CD4-positive, alpha-beta T cell treated with Interleukin-4 for 1 hour (primary cell): ENCODE measurements at places on chromosomes 3 and 15.
A peak's percentile ranks its signal among the peaks of the same experiment; 100 is the strongest.

- no peak for DNase-seq
Measured at GRCh38 chr15:27671819-27672437, 427.2 kb downstream of the OCA2 start.

GRCh38 chr3:14884665-14885064 is 62.7 kb upstream of the NR2C2 start:
- DNase-seq: no peak

- DNase-seq: no peak
Measured at GRCh38 chr3:99700631-99701268, 62.4 kb downstream of the COL8A1 start.

DNA sequence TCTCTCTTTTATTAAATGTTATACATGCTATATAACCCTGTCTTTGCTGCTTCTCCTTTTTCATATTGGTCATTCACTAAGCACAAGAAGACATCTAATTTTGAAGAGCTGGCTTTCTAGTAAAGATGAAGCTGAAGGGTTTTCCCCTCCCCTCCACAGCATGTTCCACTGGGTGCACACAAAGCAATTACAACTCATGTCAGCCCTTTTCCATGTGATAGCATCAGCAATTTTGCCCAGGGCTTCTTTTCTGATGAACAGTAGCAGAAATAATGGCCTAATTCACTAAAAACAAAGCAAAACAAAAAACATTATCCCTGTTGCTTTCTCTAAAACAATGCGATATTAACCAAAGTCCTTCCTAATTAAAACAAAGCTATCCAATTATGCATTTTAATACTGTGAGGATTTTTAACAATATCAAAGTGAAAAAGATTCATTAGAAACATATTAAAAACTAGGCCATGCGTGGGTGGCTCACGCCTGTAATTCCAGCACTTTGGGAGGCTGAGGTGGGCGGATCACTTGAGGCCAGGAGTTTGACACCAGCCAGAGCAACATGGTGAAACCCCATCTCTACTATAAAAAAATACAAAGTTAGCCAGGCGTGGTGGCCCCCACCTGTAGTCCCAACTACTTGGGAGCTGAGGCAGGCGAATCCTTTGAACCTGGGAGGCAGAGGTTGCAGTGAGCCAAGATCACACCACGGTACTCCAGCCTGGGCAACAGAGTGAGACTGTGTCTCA is 12.2 kb upstream of the PIK3R4 start:
- no peak for DNase-seq

DNA sequence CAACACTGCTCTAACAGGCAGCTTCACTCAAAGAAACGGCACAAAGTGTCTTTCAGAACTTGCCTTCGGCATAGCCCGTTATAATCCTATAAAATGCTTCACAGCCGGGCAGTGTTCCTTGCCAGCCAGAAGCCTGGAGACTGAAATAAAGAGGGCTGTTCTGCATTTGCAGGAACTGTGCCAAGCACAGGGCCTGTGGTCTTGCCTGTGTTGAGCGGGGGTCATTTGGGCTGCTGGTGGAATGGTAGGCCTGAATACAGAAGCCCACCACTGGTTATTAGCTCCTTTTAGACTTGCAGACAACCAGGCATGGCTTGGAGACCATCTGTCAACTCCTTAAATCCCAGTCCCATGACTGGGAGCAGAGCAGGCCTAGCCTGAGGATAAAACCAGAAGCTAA is 4.7 kb upstream of the ARHGEF3 start:
- DNase-seq: no peak

- no peak for DNase-seq
Measured at GRCh38 chr15:77107068-77107467, 36.2 kb upstream of the TSPAN3 start.

GRCh38 chr3:88003115-88003755 is 55.6 kb downstream of the CGGBP1 start:
- no peak for DNase-seq

GRCh38 chr15:80041494-80042253 is 17.8 kb upstream of the ZFAND6 start:
- DNase-seq: no peak

DNA sequence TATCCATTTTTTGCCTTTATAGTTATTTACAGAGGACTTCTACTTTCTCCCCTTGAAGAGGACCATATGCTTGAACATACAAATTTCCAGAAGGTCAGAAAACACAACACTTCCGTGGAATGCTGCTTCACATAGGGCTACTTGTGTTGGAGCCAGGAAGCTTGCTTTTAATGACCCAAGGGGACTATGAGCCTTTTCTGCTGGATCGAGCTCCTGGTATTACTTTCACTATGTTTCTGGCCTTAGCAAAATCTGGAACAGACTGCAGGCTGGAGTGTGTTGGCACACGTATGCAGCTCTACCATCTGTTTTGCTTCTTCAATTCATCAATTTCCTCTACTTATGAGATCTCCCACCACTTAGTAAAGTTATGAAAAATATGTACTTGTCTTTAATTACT is 69.3 kb upstream of the CBLB start:
- DNase-seq: no peak

- DNase-seq: no peak
Measured at GRCh38 chr3:62421207-62421606, 47.9 kb upstream of the FEZF2 start.

DNA sequence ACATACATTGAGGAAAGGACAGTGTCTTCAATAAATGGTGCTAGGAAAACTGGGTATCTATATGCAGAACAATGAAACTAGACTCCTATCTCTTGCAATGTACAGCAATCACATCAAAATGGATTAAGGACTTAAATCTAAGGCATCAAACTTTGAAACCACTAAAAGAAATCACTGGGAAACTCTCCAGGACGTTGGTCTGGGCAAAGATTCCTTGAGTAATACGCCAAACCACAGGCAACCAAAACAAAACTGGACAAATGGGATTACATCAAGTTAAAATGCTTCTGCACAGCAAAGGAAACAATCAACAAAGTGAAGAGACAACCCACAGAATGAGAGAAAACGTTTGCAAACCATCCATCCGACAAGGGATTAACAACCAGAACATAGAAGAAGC is 14.5 kb downstream of the LAMP3 start:
- no peak for DNase-seq

DNA sequence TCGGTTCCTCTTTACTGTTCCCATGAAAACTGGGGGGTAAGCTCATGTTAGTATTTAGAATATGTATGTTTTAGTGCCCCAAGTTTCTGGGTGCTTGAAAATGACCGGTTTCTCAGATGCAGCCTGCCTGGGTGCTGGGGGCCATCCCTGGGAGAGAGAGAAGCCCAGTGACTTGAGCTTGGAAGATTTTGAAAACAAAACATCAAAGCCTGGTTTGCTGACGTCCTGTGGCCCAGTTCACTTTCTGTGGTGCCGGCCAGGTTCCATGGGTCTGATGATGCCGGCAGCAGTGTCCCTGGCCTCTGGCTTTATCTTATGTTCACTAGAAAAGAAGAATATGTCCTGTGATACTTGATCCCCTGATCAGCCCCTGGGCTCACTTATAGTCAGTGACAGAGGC is 17.1 kb downstream of the APBA2 start:
- no peak for DNase-seq

- DNase-seq: no peak
Measured at GRCh38 chr15:52422001-52422400, 106.7 kb downstream of the MYO5A start.

DNA sequence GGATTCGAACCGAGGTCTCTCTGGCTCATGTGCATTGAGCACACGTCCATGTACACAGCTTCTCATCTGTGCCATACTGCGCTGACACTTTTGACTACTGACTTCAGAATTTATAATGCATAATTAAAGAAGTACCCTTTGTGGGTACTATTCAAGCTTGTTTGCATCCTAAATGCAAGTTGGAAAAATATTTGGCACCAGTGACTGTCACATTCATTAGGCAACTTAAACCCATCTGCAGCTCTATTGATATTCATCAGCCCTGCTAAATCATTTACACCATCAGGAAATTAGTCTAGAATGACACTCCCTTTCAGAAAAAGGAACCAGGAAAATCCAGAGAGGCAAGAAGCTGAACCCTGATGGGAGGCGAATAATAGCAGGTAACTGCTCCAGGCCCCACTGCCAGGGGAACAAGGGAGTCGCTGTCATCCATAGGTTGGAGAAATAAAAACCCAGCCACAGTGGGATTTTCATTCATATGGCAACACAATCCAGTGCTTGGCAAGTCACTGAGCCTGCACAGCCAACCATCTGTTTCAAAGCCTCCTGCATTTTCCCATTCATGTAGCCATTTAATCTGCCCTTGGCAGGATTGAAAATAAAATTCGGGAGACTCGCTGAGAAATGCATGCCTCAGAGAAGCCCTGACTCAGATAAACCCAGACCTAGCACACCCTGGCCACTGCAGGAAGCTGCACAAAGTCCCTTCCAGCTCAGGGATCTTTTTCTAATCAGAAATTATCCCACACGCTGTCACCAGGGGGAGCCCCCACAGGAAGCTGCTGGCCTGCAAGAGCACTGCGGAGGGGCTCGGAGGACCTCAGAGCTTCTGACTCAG is 103.0 kb upstream of the VEPH1 start:
- DNase-seq: peak; percentile 43

DNA sequence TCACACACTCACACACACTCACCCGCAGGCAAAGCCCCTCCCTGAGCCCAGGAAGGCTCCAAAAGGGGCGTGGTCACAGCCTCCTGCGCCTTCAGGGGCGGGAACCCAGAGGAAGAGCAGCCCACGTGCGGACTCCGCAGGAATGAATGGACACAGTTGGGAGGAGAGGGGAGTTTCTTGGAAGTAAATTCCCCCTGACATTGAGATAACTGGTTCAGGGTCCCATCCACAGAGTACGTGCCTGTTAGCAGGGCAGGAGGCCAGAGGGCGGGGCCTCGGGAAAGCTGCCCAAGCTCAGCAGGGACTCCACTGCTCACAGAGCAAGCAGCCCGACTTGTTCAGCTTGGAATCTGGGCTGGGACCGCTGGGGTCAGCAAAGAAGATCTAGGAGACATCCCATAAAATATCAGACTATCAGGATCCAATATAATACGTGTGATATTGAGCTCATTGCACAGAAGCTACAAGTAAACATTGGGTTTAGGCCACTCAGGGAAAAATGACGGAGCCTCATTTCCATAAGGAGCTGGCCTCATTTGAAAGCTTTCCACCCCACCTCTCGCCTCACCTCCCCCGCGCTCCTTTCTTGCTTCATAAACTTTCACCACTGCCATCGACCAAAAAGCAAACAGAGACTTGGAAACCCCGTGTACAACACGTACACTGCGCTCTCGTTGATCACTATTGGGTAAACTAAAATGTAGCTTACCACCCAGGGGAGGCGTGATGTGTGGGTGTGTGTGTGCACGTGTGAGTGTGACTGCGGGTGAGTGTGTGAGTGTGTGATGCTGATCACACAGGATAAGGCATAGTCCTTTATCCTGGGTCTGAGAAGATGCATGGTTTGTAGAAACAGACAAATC is 36.0 kb downstream of the TM2D3 start:
- DNase-seq: no peak

DNA sequence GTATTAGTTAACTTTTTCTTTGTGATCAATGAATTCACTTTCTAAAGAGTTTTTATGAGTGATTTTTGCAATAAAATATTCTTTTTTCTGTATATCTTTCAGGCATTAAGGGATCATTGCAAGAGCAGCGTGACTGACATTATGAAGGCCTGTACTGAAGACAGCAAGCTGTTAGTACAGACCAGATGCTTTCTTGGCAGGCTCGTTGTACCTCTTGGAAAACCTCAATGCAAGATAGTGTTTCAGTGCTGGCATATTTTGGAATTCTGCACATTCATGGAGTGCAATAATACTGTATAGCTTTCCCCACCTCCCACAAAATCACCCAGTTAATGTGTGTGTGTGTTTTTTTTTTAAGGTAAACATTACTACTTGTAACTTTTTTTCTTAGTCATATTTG is 24.4 kb downstream of the SELENOT start:
- DNase-seq: no peak

GRCh38 chr3:162295323-162295983 is 798.8 kb downstream of the OTOL1 start:
- no peak for DNase-seq

- no peak for DNase-seq
Measured at GRCh38 chr3:13879102-13879945, 547 bp downstream of the WNT7A start.

DNA sequence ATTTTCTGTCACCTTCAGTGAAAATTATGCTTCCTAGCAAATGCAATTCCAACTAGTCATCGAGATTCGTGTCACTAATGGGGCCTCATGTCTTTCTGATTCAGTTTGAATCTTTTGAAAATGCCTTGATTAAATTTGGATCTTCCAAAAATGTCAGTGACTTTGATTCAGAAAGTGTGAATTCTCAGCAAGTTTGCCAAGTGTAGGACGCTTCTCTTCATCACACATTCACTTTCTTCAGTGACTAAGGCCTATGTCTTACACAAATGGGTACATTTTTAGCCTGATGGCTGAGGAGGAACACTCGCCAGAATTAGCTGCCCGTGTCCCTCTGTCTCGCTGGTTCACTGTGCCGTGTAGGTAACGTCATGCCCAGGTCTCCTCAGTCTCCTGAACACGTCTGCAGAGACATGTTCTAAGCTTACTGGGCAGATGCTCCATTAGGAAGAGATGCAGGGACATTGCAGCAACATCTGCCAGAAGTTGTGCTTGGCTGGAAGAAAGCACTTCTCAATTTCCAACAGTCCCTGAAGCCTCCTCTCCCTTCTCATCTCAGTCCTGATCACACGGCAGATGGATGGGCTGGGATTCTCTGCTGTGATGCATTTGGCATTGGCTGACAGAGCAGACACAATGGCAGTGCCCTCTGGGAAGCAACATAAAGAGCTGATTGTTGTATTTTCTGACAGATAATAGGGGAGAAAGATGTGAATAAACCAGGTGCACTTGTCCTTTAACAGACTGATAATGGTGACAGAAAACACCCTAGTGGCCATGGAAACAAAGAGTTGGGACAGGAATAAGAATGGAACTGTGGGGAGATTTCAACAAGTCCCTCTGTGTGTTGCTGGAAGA is 29.1 kb upstream of the LYZL4 start:
- no peak for DNase-seq

GRCh38 chr3:71754610-71755253 is 1.1 kb downstream of the GPR27 start:
- no peak for DNase-seq

GRCh38 chr15:80482696-80483095 is 78.5 kb downstream of the ARNT2 start:
- DNase-seq: no peak

- no peak for DNase-seq
Measured at GRCh38 chr3:141384157-141384556, 15.9 kb downstream of the ZBTB38 start.

GRCh38 chr3:190865828-190866227 is 3.3 kb upstream of the GMNC start:
- no peak for DNase-seq

- DNase-seq: no peak
Measured at GRCh38 chr3:73552700-73553099, 72.0 kb downstream of the PDZRN3 start.

DNA sequence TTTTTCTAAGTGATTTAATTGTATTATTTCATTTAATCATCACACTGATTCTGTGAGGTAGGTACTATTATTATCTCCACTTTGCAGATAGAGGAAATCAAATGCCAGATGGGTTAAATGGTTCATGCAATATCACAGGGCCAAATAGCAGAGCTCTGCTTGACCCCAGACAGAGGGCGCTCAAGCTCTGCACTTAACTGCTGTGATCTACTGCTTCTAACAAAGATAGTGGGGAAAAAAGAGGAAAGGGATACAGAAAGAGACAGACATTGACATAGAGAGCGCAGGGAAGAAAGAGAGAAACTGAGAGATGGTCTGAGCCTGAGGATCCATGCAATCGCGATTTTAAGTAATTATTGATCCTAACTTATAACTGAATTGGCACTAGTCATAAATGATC is 279.1 kb upstream of the THRB start:
- DNase-seq: no peak
